SIG-M5 (cell line): ENCODE measurements at places on chromosomes 6 and 20.

DNA sequence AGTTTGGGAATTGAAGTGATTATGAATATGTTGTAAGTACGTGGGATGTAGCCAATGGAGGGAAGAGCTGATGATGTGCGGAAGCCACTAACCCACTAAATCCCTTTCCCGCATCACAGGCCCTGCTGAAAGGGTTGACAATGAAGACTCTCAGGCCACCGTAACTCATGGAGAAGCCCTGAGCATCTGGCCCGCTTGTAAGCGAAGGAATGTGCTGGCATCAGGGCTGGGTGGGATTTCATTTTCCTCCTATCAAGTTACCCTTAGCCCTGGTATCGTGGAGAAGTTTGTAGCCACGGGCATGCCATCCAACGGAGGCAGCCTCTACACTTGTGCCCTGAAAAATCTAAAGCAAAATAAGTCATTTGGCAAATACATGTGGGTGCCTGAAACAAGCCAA, 355.0 kb downstream of the CDH26 start:
- DNase-seq = no peak

- no peak for DNase-seq
Observed at GRCh38 chr6:90277302-90278011, 19.2 kb downstream of the BACH2 start.

- DNase-seq = no peak
Observed at GRCh38 chr6:159014406-159014805, 14.4 kb upstream of the RSPH3 start.

GRCh38 chr20:24764027-24764793, 184.9 kb upstream of the CST7 start:
- DNase-seq = no peak

GRCh38 chr6:139164001-139164400, 29.1 kb downstream of the HECA start:
- DNase-seq = no peak

- no peak for DNase-seq
Observed at GRCh38 chr20:3082955-3083952, 1.3 kb downstream of the AVP start.

- DNase-seq = no peak
Observed at GRCh38 chr20:44761423-44761822, 15.8 kb downstream of the KCNK15 start.

GRCh38 chr20:57048027-57048869, 218.2 kb downstream of the BMP7 start:
- DNase-seq = no peak
